ENCODE measurements at places on chromosomes 13 and 19.

DNA sequence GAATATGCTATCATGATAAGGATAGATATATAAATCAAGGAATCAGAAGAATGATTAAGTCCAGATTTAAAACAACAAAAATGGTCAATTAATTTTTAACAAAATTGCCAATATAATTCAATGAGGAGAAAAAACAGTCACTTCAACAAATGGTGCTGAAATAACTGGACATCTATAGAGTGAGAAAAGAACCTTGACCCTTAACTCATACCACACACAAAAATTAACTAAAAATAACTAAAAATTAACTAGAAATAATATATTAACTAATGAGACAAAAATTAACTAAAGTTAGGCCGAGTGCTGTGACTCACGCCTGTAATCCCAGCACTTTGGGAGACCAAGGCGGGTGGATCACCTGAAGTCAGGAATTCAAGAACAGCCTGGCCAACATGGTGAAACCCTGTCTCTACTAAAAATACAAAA lies 9.5 kb downstream of the LGALS7 start:
- DNase-seq, result no peak

DNA sequence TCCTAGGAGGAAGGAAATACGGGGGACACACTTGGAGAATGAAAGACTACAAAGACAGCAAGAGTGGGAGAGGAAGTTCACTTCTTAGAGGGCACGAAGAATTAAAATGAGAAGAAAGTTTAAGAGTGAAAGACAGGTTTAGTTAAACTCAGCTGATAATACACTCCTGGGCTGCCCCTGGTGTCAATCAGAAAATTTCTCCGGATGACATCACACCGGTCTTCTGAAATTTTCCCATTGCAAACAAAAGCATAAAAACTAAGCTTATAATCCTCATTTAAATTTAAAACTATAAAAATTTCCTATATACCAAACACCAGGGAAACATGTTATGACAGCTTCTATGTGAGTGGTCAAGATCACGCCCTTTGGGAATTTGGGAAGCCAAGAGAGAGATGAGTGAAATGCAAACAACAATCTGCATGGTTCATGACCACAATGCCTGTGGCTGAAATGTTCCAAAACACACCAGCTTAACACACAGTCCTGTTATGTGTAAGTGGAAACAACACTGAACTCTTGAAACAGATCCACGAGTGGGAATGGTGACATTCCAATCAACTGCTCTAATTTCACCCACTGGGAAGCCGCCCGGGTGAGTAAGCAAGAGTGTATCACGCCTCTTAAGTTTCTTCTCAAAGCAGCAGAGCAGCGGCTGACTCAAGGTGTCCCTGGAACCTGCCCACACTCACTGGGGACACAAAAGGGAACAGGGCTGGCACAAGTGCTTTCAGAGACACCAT lies 49.0 kb downstream of the BRD4 start:
- no peak for DNase-seq

GRCh38 chr13:53398051-53398450 lies 369.4 kb downstream of the OLFM4 start:
- DNase-seq, result no peak

DNA sequence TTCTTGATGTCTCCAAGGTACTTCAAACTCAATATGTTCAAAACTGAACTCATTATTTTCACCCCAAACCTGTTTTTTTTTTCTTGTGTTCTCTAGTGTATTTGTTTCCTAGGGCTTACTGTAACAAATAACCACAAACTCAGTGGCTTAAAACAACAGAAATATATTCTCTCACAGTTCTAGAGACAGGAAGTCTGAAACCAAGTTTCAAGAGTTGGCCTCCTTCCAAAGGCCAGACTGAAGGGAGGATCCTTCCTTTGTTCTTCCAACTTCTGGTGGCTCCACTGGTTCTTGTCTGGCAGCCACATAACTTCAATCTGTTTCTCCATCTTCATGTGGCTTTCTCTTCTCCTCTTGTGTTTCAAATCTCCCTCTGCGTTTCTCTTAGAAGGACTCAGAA lies 62.0 kb upstream of the PDCD5 start:
- no peak for DNase-seq

GRCh38 chr19:18251587-18252369 lies 22.5 kb downstream of the IQCN start:
- peak; percentile 78 for DNase-seq

- no peak for DNase-seq
Measured at GRCh38 chr19:3979289-3979673, 6.0 kb downstream of the EEF2 start.

DNA sequence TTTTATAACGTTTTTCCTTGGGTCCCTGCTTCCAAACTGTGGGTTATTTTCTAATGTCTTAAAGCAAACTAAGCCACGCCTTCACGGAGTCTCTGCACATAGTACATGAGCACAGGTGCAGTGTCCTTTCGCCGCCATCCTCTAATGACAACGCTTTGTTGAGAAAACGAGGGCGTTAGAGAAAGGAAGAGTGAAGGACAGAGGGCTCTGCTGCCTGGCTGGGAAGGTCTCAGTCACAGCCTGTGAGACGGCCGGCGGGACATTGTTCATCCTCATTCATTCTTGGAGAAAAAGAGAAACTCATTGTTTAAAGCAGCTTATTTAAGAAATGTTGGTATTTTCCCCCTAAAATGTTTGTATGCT lies 9.5 kb downstream of the IL17D start:
- DNase-seq, result peak; percentile 45

- DNase-seq, result no peak
Measured at GRCh38 chr19:3006075-3006767, 22.9 kb downstream of the TLE2 start.

DNA sequence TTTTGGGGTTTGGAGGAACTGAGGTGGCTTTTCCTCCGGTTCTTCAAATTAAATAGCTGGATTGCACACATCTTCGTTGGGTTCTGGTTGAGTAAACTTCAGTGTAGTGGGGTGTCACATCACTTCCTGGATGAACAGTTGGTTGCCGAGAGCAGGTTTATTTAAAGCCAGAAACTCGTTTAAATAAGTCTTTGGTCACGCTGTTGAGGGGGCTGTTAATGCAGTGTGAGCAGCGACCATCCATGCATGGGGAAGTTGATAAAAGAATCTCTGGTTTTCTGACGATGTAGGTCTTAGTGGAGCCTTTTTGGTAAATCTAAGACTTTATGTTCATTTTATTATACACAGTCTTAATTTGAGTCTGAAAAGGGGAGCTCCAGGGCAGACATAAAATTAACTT lies 351.2 kb upstream of the ARGLU1 start:
- no peak for DNase-seq

DNA sequence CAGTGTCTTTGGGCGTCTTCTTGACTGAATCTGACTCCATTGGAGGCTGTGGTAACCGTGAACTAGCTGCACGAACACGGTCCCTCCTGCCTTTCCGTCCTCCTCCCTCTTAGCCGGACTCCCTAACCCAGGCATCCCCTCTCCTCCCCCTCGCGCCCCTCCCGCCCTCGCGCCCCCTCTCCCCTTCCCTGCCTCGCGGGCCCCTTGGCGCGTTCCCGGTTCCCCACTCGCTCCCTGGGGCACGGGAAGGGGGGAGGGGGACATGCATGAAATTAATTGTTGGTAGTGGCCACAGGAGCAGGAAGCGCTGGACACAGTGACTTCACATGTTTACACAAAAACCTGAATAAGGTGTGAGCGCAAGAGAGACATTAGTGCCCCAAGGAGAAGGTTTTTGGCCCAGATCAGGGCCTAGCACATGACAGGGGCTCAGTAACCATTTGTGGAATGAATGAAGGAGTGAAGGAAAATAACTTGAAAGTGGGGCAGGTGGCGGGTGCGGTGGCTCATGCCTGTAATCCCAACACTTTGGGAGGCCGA lies 279 bp downstream of the DMRTC2 start:
- DNase-seq, result no peak

GRCh38 chr13:63463782-63464610 lies 2048.3 kb upstream of the PCDH20 start:
- DNase-seq, result no peak

GRCh38 chr13:39967199-39967959 lies 311.9 kb downstream of the COG6 start:
- DNase-seq, result no peak

DNA sequence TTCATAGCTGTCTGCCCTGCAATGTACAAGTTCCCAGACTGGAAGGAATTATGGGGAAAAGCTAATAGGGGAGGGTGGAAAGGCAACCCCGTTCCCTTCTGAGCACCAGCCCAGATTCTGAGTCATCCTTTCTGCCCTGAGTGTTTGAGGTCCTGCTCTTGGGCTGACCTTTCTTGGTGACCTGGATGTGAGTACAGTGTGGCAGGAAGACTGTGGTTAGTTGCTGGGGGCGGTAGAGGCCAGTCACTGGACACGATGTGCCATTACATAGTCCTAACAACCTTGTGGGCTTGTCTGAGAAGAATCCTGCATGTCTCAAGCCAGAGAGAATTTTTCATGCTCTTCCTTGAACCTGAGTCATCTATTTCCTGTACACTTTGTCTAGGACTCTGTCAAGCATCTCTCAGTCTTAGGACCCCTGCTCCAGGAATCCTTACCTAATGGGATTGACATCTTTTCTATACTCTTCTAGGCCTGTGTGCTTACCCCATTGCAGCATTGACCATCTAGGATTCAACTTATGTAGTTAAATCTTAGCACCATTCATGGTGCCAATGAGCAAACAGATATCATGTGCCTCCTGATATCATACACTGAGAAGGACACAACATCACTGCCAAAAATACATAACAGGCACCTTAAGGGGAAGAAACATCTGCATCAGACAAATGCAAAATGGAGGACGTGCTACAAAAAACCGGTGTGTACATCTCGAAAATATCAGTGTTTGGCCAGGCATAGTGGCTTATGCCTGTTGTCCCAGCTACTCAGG lies 8.1 kb upstream of the ANGPTL4 start:
- DNase-seq, result no peak

DNA sequence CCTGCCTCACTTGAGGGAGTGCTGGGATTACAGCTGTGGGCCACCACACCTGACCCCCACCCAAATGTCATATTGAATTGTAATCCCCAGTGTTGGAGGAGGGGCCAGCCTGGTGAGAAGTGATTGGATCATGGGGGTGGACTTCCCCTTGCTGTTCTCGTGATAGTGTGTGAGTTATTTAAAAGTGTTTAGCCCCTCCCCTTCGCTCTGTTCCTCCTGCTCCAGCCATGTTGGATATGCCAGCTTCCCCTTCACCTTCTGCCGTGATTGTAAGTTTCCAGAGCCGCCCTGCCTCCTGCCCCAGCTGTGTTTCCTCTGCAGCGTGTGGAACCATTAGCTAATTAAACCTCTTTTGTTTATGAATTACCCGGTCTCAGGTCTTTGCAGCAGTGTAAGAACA lies 13.7 kb downstream of the CHAMP1 start:
- DNase-seq, result no peak

GRCh38 chr13:75585153-75585552 lies 35.6 kb downstream of the UCHL3 start:
- DNase-seq, result no peak

DNA sequence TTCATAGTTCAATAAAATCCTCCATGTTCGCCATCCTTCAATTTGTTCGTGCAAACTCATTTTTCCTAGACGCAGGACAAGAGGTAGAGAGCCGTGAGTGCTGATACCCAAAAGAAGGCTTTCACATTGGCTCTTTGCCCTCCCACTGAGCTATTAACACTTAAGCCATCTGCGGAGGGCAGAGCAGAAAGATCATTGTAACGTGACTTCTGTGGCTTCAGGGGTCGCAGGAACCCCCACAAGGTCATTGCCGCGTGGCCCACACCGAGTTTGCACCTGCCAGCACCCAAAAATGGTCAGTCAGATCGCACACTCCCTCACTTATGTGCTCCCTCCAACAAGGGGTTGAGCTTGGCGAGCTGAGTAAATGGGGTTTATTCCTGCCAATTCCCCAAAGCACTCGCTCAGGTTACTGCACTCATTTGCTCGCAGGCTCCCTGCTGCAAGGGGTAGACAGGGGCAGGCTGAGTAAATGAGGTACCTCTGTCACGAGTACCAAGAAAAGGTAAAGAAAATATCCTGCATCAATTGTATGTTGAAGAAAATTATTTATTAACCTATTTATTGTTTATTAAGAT lies 144.1 kb downstream of the PRR20E start:
- peak; percentile 60 for DNase-seq

GRCh38 chr13:66765559-66765958 lies 464.6 kb downstream of the PCDH9 start:
- no peak for DNase-seq

DNA sequence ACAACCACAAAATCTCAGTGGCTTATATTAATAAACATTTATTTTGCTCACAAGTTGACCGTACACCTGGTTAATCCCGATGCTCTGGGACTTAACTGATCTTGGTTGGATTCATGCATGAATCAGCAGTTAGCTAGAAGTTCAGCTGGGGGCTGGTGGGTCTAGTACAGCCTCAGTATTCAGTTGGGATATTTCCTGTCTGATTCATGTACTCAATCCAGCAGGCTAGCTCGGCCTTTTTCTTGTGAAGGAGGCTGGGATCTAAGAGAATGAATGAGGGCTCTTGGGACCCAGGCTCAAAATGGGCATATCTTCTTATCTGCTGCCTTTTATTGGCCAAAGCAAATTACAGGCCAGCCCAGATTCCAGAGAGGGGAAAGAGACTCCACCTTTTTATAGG lies 178.8 kb downstream of the KCTD12 start:
- no peak for DNase-seq

DNA sequence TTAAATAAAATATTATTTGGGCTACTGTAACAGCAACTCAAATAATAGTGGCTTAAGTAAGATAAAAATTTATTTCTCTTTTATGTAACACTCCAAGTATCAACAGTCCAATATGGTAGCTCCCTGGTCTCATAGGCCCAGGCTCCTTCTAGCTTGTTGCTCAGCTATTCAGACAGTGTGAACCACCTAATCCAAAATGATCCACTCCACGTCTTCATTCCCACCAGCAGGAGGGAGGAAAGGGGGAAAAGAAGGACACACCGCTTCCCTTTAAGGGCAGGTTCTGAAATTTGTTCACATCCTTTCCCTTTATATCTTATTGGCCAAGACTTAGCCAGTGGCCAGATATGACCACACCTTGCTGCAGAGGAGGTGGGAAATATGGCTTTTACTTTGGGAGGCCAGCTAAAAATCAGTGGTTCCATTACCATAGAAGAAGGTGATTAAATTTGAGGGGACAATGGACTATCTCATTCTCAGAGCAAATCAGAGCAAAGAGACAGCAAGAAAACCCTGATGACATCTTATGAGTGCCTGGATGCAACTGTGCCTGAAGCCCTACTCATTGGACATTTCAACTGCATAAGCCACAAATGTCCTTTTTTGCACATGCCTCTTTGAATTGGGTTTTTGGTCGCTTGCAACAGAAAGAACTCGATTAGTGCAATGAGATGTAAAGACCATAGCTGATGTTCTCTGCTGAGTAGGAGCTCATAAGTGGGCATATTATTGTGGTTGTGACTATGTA lies 7.0 kb upstream of the EPOR start:
- no peak for DNase-seq
